HepG2 (cell line): ENCODE measurements at places on chromosomes 12 and 14.

DNA sequence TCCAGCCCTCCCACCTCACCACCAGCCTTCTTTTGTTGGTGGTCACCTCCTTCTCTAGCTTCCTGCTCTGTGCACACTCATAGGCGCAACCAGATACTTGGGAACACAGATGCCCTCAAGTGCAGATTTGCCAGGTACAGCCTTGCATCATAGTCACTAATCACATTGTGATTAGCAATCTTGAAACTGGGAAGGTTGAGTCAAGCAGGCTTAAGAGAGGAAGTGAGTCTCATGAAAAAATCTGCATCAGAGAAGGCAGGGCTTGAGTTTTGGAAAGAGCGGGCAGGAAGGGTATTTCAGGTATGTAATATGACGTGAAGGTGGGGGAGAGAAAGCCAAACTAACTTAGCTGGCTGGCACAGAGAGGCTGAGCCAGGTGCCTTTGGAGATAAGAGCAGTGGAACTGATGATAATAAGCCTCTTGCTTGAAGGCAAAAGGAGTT lies 2.7 kb upstream of the RABGGTA start:
- no peak overlapping the region for H3K27ac ChIP-seq
- H3K27me3 ChIP-seq: no peaks in the 10 kb centered on the region
- DNase-seq: no peak
- H3K4me1 ChIP-seq: peaks cover 22% of the 10 kb centered on the region
- H3K36me3 ChIP-seq: no peaks in the 10 kb centered on the region
- H3K4me3 ChIP-seq: no peak overlapping the region

DNA sequence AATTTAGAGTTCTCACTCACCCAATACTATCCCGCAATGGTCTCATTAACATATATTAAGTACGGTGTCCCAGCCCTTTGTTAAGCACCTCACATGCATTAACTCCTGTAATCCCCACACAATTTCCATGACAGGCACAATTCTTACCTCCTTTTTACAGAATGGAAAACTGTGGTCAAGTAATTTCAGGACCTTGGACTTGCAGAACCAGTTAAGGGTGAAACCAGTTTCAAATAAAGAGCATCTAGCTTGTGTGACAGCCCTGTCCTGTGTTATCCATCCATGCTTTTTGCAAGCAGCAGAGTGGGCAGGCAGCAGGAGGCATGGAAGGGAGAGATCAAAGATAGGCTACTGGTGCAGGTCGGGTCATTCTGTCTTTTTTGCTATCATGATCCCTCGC lies 470.8 kb downstream of the NELL2 start:
- no peaks in the 10 kb centered on the region for H3K27me3 ChIP-seq
- no peak for DNase-seq
- no peak overlapping the region for H3K27ac ChIP-seq
- no peaks in the 10 kb centered on the region for H3K36me3 ChIP-seq

DNA sequence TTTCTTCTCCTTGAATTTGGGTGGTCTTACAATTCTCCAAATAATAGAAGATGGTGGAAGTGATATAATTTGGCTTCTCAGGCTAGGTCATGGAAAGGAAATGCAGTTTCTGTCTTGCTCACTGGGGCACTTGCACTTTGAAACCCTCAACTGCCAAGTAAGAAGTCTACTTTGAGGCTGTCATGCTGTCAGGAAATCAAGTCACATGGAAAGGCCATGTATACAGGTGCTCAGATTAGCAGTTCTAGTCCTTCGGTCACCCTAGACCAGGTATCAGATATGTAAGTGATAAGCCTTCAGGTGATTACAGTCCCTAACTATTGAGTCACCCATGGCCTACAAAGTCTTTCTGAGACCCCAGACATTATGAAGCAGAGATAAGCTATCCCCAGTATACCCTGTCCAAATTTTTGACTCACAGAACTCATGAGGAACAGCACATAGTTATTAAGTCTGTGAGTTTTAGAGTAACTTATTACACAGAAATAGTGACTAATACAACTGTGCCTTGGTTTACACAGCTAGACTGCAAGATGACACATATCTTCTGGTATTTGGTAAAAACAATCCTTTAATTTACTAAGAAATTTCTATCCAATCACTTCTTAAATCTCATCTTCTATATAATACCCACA lies 26.3 kb upstream of the BBS10 start:
- no peaks in the 10 kb centered on the region for H3K4me1 ChIP-seq
- 0 out of 2 replicates have a peak, but pooled peaks cover 1% of the 10 kb centered on the region for H3K36me3 ChIP-seq
- no peak for DNase-seq
- no peak overlapping the region for H3K4me3 ChIP-seq
- H3K27ac ChIP-seq: no peak overlapping the region

DNA sequence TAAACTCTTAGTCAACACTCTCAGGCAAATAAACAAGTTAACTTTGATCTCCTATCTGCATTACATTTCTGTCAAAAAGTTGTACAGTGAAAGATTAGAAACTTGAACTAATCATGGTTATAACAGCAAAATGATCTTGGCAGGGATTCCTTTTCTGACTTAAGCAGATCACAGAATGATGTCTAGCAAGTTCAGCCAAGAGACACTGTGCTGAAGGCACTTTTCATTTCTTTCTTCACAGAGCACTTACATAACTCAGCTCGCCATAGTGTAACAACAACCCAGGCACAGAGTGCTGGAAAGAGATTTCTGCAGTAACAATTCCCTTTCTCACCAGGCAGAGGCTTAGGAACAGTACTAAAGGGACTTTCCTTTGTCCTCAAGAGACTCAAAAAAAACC lies 19.6 kb upstream of the CSRP2 start:
- DNase-seq: no peak
- H3K4me1 ChIP-seq: no peaks in the 10 kb centered on the region
- H3K27me3 ChIP-seq: no peaks in the 10 kb centered on the region; the same call in 2 of the 3 replicates

DNA sequence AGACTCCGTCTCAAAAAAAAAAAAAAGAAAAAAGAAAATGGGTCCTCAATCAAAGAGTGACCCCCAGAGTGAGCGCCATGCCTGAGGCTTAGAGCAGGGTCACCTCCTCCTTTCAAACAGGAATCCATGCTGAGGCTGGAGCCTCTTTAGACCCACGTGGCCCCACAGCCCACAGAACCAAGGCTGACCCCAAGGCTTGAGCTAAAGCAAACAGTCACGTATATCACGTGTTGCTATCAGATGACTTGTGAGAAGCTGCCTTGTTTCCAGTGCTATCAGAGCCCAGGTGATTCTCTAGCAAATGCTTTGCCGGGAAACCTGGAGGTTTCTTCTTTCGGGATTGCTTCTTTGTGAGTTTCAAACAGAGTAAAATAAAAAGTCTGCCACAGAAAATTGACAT lies 31.7 kb upstream of the DYNC1H1 start:
- peaks cover 16% of the 10 kb centered on the region for H3K4me1 ChIP-seq
- H3K27me3 ChIP-seq: no peaks in the 10 kb centered on the region
- H3K36me3 ChIP-seq: no peaks in the 10 kb centered on the region
- no peak overlapping the region for H3K27ac ChIP-seq
- peak; percentile 31 for DNase-seq
- no peak overlapping the region for H3K4me3 ChIP-seq

DNA sequence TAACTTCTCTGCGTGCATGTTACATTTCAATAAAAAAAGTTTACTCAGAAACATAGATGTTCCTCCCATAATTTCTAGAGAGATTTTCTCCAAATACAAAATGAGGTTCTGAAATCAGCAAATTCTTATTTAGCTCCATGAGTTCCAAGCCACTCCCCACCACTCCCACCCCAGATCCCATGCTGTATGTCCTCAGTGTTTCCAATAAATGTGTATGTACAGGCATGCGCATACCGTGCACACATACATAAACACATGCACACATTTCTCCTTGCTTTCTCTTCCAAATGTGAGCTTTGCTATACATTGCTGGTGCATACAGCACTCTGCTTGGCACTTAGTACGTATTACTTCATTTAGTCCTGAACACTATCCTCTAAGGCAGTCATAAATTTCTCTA lies 209.7 kb downstream of the MSRB3 start:
- no peaks in the 10 kb centered on the region for H3K27me3 ChIP-seq
- no peak overlapping the region for H3K4me3 ChIP-seq
- DNase-seq: no peak
- no peaks in the 10 kb centered on the region for H3K36me3 ChIP-seq
- no peaks in the 10 kb centered on the region for H3K4me1 ChIP-seq

GRCh38 chr12:65935906-65936901 lies 111.9 kb downstream of the HMGA2 start:
- no peaks in the 10 kb centered on the region for H3K27me3 ChIP-seq
- H3K36me3 ChIP-seq: peaks cover 19% of the 10 kb centered on the region
- peak; percentile 39 for DNase-seq
- H3K4me3 ChIP-seq: no peak overlapping the region
- H3K27ac ChIP-seq: peak overlapping the region; percentile 70

DNA sequence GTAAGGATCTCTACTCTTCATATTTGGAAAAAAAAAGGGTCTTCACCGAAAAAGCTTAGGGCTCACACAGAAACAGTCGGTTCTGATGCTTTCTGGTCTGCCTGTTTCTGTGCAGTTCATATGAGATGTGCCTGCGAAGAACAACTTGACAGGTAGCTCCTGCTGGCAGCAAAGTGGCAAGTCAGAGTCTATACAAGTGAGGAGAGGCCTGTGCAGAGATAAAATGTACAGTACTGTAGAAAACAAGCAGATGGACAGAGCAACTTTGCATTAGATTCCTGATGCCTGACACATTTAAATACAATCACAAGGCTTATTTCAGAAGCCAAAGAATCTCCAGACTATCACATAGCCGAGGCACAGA lies 936.0 kb downstream of the DIO2 start:
- no peak overlapping the region for H3K4me3 ChIP-seq
- H3K36me3 ChIP-seq: no peaks in the 10 kb centered on the region
- H3K27me3 ChIP-seq: peaks cover 20% of the 10 kb centered on the region; the same call in 2 of the 3 replicates
- no peak overlapping the region for H3K27ac ChIP-seq
